ENCODE measurements at places on chromosomes 13 and 19.

GRCh38 chr13:107650081-107650701, 565.1 kb downstream of the LIG4 start:
- peak; percentile 48 for DNase-seq

DNA sequence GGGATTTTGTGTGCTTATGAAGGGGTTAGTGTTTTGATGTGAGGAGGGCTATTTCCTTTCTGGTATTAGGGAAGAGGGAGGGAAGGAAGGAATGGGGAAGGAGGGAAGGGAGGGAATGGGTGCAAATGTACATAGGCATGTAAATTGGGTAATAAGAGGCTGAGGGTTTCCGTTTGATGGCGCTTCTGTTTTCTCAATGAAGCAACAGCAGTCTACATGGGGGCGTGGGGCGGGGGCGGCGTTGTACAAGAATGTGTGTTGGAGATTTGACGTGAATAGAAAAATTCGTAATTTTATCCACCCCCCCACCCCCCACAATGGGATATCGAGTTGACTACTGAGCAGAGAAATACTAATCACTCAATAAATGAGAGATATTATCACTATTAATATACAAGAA, 52.5 kb downstream of the PDS5B start:
- no peak for DNase-seq

DNA sequence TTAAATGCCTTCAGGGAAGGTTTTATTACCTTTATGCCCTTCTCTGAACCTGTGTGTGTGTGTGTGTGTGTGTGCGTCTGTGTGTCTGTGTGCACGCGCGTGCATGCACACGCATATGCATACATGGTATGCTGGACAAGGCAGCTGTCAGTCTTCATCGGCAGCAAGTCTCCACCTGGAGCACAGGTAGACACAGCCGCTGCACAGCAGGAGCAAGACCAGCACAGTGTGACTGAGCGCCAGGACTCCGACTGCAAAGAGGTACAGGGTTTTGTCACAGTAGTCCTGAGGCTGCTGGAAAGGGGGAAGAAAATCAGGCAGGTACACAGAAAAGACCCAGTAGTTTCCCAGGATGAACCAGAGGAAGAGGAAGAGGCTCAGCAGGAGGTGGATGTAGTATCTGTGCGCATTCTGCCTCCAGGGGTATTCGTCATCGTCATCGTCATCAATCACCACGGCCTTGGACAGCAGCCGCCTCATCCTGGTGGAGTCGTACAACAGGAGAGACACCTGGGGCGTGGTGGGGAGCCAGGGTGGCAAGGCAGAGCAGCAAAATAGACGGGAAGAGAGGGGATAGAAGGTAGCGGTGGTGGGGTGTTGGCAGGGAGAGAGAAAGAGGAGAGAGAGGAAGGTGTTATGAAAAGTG, 12.8 kb upstream of the DHRS12 start:
- no peak for DNase-seq

DNA sequence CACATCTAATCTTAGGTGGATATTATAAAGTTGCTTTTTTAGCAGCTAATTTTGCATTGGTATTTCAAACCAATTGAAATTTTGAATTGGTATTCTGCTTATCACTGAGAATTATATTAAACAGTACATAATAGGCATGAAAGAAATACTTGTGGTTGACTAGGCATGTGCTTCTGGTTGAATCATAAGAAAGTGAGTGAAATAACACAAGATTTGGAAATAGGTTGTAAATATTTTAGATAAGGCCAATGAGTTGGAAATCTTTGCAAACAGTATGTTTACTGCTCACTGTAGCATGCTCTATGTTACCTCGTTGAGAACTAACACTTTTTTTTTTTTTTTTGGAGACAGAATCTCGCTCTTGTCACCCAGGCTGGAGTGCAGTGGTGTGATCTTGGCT, 66.8 kb upstream of the RFC3 start:
- no peak for DNase-seq

- no peak for DNase-seq
Observed at GRCh38 chr13:59587971-59588716, 575.6 kb downstream of the DIAPH3 start.

DNA sequence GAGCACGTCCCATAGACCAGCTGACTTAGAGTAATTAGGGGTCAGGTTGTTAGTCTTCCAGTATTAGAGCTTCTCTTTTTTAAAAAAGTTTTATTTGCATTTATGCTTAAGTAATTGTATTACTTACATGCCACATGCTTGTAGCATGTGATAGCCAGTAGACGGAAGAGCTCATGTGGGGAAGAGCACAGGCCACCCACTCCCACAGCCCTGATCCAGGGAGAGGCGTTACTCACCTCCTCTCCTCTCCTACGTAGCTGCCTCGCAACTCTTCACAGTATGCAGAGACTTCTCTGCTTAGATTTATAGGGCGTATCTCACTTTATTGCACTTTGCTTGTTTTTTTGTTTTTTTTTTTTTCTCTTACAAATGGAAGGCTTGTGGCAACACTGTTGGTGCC, 95.3 kb upstream of the TEX29 start:
- DNase-seq = no peak

GRCh38 chr13:53201454-53202225, 173.0 kb downstream of the OLFM4 start:
- no peak for DNase-seq

DNA sequence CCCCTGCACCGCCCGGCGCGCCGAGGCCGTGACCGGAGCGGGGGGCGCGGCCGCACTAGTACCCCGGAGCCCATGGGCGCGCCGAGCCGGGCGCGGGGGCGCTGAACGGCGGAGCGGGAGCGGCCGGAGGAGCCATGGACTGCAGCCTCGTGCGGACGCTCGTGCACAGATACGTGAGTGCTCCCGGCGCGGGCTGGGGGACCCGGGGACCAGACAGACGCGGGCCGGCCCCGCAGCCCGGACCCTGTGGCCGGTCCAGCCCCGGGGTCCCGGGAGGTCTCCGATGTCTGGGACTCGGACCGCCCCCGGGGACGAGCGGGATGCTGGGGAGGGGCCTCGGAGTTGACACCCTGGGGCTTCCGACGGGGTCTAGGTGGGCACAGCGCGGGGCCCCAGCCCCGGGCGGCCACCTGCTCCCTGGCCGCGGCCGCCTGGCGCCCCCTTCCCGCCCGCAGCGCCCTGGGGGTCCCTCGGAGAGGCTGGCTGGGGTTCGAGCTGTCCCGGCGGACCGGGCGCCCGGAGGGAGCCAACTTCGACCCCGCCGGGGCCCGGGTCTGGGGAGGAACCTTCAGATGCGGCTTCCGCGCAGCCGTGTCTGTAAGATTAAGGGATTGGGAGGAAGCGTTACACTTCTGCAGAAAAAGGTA, 568 bp downstream of the ATP11A start:
- peak; percentile 34 for DNase-seq

GRCh38 chr13:25899952-25900351, 151.9 kb downstream of the SHISA2 start:
- no peak for DNase-seq

DNA sequence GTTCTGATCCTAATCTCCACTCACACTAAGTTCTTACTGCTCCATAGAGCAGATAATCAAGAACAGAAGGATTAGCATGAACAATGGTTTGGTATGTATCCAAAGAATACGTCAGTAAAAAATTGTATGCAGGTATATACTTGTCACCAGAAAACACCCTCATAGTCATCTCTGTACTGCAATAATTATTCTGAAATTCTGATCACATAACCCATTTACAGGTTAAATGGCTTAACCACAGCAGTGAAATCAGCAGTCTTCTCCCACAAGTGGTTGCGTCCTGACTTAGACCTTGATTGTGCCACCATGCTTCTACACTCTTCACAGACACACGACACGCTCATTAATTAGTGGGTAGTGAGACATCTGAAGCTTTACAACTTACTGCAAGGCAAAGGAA, 50.9 kb downstream of the LNX2 start:
- no peak for DNase-seq

DNA sequence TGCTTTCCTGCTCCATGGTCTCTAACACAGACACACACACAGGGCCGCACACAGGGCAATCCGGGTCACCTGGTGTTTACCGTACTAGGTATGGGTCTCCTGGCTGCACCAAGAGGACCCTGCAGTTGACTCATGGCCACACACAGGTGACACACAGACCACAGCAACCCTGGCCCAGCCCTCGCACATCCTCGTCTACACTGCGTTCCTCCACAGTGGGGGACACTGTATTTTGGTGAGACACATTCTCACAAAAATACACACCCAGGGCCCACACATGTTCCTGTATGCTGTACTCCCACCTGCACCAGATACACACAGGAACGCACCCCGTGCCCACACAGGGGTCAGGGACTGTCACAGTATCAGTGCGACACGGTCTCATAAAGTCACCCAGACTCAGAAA, 12.8 kb downstream of the PDE4A start:
- no peak for DNase-seq

- no peak for DNase-seq
Observed at GRCh38 chr19:46759817-46760333, 13.6 kb upstream of the STRN4 start.

- DNase-seq = no peak
Observed at GRCh38 chr13:84570831-84571230, 688.6 kb upstream of the SLITRK1 start.

DNA sequence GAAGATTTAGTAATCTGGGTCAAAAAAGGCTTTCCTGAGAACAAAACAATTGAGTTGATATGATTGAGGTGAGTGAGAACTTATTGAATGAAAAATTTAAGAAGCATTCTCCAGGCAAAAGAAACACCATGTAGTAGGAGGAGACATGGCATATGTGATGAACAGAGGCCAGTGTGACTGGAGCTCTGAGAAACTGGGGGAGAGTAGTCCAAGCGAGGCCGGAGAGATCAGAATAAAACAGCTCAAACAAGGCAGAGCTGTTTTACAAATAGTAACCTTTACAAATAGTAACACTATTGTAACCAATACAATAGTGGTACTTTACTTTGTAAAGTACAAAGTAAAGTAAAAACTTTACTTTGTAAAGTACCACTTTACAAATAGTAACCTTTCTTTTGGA, 1159.1 kb downstream of the PCDH9 start:
- no peak for DNase-seq

DNA sequence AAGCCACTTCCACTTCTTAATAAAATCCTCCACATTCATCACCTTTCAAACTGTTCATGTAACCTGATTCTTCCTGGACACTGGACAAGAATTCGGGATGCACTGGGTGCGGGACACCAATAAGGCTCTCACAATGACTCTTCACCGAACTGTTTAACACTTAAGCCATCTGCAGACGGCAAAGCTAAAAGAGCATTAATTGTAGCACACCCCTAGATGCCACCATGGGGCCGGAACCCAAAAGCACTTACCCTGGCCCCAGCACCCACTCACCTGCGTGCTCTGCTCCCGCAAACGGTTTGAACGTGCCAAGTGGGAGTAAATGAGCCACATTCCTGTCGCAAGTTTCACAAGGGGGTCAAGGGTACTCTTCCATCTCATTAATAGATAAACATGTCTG, 254.3 kb upstream of the PRR20A start:
- no peak for DNase-seq

- DNase-seq = no peak
Observed at GRCh38 chr13:105929505-105929904, 606.0 kb downstream of the EFNB2 start.

Measured in KBM-7 (cell line).